Activated naive CD4-positive, alpha-beta T cell (primary cell): ENCODE measurements at places on chromosomes 11 and 22.

GRCh38 chr11:3208272-3208671, 10.3 kb downstream of the MRGPRG start:
- DNase-seq = no peak

DNA sequence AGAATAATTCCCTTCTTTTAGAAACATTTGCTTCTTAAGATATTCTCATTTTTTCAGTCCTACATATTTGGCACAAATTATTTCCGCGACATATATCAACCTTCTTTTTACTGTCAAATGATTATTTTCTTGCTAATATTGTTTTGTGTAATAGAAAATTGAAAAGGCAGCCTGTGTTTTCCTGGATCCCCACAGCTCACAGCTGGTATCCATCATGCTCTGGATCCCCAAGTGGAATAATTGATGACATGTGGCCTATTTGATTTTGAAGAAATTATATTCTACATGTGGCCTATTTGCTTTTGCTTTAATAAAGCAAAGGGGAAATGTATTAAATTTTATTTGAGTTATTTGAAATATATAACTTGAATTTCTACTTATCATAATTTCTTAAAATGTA, 199.4 kb upstream of the LUZP2 start:
- DNase-seq = no peak

- DNase-seq = no peak
Observed at GRCh38 chr11:73315293-73316020, 7.4 kb downstream of the ARHGEF17 start.

- no peak for DNase-seq
Observed at GRCh38 chr22:48979482-48979881, 848.2 kb downstream of the BRD1 start.

- no peak for DNase-seq
Observed at GRCh38 chr11:110329445-110329844, 33.0 kb upstream of the RDX start.

- DNase-seq = no peak
Observed at GRCh38 chr11:57155838-57156607, 25.7 kb upstream of the LRRC55 start.

DNA sequence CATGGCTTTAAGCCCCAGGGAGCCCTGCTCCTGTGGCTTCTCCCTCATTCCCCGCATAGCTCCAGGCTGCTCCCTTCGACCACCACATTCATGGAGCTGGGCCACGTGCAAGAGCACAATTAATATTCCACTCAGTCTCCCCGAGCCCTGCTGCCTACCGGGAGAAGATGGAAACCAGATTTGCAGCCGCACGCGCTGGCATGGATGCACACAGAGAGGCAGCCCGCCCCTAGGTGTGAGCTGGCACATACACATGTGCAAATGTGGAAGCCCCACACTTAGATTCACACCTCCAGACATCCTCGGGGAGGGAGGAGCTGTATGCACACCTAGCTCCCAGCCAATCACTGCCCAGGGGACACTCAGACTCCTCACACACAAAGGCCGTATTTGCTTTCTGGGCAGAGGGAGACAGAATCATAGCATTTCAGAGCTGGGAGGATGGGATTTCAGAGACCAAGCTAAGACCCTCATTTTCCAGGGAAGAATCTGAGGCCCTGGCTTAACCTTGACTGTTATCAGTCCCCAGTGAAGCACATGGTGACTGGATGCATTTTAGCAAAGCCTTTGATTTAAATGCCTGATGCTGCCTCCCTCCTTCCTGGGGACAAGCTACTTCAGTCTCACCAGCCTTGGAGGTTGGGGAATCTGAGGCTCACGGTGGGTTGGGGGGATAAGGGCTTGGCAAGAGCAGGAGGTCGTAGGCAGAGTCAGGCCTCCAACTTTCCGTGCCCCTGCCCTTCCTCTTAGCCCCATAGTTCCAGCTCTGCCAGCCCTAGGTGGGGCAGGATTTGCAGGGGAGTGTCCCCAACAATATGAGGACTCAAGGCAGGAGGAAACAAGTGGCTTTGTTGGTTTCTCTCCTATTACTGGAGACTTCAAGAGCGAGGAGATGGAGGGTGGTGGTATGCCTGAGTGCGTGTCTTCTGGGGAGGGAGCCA, 5.3 kb upstream of the CREB3L1 start:
- DNase-seq = no peak

- no peak for DNase-seq
Observed at GRCh38 chr11:102680945-102681344, 24.6 kb downstream of the MMP27 start.

DNA sequence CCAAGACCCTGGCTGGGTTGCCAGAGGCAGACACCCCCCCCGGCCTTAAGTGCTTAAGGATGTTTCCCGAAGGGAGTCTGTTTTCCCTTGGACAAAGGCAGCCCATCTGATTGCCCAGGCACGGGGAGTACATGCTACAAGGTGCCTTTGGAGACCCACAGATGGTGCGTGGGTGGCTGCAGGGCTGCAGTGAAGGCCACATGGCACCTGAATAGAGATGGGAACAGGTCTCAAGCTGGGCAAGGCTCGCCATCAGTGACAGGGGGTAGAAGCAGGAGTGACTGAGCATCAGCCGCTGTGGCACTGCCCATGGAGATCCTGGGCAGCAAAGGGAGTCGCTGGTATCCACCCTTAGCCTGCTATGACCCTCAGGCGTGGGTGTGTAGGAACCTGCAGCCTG, 2.4 kb downstream of the RTL6 start:
- no peak for DNase-seq

GRCh38 chr11:115869780-115870431, 365.7 kb upstream of the CADM1 start:
- no peak for DNase-seq

DNA sequence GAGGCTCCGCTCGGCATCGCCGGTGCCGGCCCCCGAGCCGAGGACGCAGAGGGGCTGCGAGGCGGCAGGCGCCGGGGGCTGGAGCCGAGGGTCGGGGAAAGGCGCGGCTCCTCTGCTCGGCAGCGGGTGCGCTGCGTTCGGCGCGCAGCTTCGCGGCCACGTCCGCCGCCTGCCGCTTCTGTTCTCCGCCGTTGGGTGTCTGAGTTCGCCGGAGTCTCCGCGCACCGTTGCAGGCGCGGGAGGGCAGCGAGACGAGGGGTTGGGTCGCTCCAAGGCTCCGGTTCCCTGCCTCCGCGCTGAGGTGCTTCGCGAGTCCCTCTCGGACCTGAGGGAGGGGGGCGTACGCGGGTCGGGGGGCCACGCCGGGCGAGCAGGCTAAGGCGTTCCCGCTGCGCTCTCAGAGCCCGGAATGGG, 347 bp downstream of the MN1 start:
- DNase-seq = no peak
